Astrocyte (in vitro differentiated cells and primary cell): ENCODE measurements at places on chromosomes 6 and 20. TPM values are rescaled to one million over a fixed set of nuclear protein-coding genes. Genes with fewer than 3 reads are reported as not detected.

PTCHD4 gene
- 11.4 and 12.4 TPM in 2 replicates for total RNA-seq

DNA sequence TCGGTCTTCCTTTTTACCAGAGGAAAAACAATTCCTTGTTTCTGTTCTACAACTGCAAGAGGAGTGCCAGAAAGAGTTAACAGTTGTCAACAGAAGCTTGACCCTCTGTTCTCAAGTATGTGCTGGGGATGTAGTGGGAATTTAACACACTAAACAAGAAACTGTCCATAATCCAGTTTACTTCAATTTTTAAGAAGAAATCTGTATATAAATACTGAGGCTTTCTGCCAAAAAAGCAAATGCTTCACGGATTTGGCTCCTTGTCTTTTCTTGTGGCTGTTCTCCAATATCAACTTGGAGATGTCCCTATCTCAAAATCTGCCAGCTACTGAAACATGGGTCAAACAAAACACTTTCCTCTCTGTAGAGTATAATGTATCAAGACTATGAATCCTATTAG lies 26.8 kb downstream of the REV3L start:
- DNase-seq = no peak

DNA sequence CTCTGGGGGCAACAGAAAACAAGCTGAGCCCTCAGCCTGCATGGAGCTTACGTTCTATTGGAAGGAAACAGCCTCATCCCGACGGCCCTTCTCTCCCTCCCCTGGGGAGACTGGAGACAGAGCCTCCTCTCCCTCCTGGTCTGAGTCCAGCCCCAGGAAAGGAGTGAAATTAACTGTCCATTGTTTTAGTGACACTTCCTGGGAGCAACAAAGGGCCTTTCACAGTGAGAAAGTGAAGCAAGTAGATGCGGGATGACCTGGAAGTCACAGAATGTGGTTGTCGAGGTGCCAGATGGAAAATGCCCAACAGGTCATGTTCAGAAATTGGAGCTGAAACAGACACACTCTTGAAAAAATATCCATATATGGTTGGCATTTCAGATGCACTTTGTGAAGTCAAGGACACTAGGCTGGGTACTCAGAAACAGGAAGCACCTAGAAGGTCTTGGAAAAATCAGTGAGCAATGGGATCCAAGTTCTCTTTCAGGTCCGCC lies 77.8 kb downstream of the TFAP2C start:
- DNase-seq = no peak

RIN2 gene
- total RNA-seq = 21.2 and 22.8 TPM in 2 replicates

POU3F2 gene
- 1.9 and 2.1 TPM in 2 replicates for total RNA-seq

DNA sequence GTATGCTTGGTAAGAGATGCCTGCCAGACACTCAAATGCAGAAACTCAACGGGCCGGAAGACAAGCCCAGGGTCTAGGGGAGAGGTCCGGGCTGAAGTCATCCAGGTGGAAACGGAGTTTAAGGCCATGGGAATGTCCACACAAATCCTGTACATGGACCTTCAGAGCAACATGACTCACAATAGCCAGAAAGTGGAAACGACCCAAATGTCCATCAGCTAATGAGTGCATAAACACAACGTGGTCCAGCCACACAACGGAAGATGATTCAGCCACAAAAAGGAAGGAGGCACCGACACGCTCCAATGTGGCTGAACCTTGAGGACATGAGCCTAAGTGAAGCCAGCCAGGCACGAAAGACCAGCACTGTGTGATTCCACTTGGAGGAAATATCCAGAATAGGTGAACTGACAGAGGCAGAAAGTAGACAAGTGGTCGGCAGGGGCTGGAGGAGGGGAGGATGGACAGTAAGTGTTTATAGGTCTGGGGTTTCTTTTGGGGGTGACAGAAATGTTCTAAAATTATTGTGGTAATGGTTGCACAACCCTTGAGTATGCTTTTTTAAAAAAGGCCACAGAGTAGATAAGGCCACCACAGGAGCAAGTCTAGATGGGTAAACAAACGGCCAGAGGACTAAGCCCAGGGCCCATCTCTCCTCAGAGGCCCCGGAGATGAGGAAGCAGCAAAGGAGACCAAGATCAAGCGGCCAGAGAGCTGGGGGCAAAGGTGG lies 105.6 kb downstream of the PREX1 start:
- DNase-seq = peak; percentile 93

- no peak for DNase-seq
These were observed 28.3 kb downstream of the SMPDL3A start for GRCh38 chr6:122817358-122817757.

DNA sequence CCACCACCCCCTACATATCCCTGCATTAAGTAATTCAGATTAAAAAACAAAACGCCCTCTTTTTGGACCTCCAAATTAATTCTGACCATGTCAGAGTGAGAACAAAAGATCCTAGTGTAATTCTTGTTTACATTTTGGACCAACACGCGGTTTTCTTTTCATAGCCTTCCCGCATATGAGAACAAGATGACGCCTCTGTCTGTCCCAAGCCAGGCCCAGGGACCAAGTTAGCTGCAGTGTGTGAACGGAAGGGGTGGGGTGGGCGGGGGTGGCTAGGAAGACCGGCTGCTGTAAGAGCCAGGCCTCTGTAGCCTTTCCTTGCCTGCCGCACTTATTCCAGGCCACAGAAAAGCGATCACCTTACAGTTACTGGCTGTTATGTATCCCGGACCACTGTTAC lies 68.0 kb downstream of the PLCG1 start:
- DNase-seq = peak; percentile 32

DNA sequence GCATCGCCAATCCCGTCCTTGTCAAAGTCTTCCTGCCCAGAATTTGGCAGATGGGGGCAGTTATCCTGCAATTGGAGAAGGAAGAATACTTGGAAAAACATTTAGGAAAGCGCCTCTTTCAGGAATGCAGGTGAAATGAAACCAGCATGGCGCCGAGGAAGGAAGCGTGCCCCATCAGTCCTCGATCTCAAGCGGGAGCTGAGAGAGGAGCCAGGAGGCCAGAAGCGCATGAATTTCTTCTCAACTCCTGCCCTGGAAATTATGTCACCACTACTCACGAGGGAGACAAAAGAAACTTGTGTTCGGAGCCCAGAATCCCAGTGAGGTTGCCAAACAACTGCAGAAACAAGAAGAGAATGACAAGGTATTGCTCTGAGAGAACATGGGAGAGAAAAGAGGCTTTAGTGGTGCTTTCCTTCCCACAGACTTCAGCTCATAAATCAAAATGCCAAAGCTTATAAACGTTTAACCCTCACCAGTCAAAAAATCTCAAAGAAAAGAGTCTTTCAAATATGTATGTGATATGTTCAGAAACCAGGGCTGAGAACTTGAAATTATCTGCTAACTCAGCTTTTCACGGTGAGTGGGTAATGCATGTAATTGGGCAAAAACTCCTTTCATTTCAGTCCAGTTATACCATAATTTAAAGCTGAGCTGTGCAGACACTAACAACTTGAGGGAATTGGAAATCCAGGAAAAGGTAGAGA lies 23.9 kb downstream of the THBS2 start:
- DNase-seq = peak; percentile 72

- DNase-seq = no peak
These were observed 49.2 kb downstream of the PCNA start for GRCh38 chr20:5070570-5070969.

DNA sequence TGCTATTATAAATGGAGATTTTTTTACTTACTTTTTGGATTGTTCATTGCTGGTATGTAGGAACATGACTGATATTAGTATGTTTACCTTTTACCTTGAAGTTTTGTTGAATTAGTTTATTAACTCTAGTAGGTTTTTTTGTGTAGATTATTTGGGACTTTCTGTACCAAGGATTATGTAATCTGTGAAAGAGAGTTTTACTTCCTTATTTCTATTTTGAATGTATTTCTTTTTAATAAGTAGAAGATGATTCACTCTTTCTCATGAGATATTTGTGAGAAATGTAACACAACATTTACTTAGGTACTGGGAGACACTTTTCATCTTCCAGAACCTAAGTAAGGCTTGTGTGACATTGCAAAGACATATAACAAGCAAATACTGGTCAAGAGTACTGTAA lies 473.9 kb upstream of the HS3ST5 start:
- DNase-seq = no peak

SCUBE3 gene
- 8.5 and 10.1 TPM in 2 replicates for total RNA-seq

DNA sequence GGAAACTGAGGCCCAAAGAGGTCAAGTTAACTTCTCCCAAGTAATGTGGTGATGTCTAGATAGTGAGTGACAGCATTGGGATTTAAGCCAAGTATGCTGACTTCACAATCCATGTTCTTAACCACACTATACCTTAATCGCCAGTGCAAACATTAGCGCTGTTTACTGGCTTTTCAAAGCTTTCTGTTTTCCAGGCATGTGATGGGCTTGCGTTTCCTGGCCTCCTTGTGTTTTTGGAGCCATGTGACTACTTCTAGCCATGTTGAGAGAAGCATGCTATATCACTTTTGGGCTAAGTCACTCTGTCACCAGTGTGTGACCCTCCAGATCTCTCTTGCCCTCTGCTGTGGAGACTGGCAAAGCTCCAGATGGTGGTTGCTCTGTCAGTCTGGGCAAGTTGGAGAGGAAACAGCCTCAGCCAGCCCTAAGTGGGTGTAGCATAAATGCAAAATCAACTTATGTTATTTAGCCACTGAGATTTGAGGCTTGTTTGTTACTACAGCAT lies 76.9 kb downstream of the ANKRD6 start:
- no peak for DNase-seq

DNA sequence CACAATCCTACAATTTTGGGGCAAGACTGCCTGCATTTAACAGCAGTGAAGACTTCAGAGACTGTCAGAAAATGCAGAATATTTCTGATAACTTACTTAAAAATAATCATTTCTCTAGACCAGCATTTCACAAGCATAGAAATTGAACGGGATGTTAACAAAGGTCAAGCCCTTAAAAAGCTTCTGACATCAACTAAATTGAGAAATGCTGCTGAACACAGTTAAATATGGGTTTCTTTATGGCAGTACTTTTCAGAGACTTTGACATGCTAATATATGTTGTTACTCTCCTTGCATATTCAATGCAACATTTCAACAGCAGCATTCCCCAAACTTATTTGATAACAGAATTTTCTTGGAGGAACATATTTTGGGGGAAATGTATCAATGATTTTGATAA lies 84.5 kb downstream of the KIF13A start:
- no peak for DNase-seq

CLVS2 gene
- total RNA-seq = not detected in 2 replicates

DNA sequence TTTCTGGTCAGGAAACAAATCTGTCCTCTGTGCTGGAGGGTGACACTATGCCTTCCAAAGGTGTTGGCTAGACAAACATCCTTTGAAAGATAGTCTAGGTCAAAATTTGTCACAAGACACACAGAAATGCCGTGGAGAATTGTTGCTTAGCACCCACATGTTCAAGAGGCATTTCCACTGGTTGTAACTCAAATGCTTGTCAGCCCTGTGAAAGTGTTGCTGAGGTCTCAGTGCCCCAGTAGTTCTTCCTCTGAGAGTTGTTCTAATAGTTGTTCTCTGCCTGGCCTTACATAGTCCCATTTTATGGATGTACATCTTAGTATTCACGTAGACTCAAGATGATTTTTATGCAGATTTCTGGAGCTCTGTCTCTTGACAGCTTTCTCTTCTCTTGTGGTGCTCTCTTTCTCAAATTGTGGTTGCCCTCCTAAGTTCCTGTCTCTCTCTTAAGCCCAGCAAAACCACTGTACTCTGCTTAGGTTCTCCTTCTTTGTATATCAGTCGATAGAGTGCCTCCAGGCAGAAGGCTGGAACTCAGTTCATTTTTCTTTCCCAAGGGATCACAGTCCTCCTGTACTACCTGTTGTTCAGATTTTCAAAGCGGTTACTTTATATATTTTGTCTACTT lies 39.5 kb upstream of the REV3L start:
- no peak for DNase-seq

DNA sequence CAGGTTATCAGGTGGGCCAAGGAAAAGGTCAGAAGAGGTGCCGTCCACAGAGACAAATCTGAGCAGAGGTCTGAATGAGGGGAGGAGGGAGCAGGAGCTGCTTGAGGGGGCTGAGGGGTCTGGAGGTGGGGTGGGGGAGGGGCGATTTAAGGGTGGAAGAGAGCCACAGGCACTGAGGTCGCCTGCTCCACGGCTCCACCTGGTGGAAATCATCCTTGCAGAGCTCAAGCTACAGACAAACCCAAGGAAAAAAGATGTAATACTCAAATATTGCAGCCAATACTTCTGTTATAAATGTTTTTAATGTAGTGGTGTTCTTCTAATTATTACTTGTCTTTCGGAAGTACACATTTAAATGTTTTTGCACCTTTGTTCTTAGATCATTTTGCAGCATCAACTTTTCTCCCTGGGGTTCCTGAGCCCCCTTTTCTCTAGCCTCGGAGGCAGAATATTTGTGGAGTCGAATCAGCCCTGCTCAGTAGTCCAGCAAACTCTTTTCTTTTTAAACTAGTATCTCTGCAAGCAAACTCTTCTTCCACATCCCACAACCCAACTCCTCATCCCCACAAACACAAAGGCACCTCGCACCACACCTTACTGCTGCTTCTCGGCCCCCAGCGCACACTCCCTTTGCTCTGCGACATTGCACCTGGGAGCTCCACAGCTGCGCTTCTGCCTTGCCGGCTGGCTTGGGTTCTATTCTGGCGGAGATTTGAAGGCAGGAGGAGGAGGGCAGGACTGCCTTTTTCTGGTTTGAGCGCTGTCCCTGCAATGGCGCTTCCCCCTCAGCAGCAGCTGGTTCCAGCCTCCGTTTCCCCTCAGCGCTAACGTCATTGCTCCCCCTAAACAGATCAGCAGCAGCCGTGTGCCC lies 51.0 kb upstream of the TFAP2A start:
- DNase-seq = no peak

GRCh38 chr20:14449323-14449722 lies 111.9 kb upstream of the FLRT3 start:
- DNase-seq = no peak

- DNase-seq = no peak
These were observed 97.2 kb downstream of the MYLK4 start for GRCh38 chr6:2653369-2654032.

DNA sequence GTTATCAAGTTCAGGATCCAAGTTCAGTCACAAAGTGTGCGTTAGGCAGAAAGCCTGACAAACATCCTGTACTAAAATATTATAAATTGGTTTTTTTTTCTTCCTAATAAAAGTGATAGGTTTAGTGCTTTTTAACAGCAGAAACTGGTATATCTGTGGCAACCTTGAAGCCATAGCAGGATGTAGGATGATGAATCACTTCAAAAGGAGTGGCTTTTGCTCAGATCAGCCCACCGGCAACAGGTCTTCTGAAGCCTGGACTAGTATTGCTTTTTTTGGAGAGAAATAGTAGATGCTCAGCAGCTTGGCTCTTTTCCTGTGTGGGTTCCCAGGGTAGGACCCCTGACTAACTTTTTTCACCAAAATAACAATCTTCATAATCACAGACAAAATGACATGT lies 190.8 kb downstream of the EPM2A start:
- no peak for DNase-seq

GRCh38 chr6:87583822-87584221 lies 6.0 kb downstream of the RARS2 start:
- no peak for DNase-seq

VNN1 gene
- 0.07 TPM in 1 of 2 replicates, not detected in the other for total RNA-seq

- DNase-seq = no peak
These were observed 31.9 kb downstream of the MYH7B start for GRCh38 chr20:34987288-34988190.

DYNLT2 gene
- 0.53 and 1.0 TPM in 2 replicates for total RNA-seq

- no peak for DNase-seq
These were observed 34.7 kb downstream of the KCNK17 start for GRCh38 chr6:39279539-39279938.

PRDM1 gene
- total RNA-seq = 10.5 and 11.4 TPM in 2 replicates

SLC16A10 gene
- total RNA-seq = 0.18 and 0.48 TPM in 2 replicates

SCRT2 gene
- total RNA-seq = not detected in 2 replicates
